ENCODE measurements at places on chromosomes 12 and 14. TPM values are rescaled to one million over a fixed set of nuclear protein-coding genes. Genes with fewer than 3 reads are reported as not detected.
A peak's percentile ranks its signal among the peaks of the same experiment; 100 is the strongest.

Gene KERA
- total RNA-seq, result not detected

DNA sequence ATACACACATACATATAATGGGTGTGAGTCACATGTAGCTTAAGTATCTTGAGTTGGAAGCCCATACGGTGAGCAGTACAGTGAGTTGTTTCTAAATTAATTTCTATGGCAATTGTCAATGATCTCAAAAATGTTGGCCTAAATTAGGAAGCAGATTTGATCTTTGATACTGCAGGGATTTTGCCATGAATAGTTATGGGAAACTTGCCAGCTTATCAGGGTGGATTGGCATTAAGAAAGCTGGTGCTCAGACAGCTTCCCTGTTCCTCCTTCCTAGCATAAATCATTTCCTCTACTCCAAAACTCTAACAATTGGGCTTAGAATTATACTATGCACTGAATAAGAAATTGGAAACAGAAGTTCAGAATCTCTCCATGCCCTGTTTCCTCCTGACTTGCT, 150.9 kb upstream of the FRMD6 start:
- no peak for DNase-seq

Gene YARS2
- total RNA-seq, result 15.7 TPM

Gene TMPRSS12
- not detected for total RNA-seq

GRCh38 chr12:92502417-92503028, 200.3 kb upstream of the PLEKHG7 start:
- peak; percentile 31 for DNase-seq

Gene MYF6
- not detected for total RNA-seq

DNA sequence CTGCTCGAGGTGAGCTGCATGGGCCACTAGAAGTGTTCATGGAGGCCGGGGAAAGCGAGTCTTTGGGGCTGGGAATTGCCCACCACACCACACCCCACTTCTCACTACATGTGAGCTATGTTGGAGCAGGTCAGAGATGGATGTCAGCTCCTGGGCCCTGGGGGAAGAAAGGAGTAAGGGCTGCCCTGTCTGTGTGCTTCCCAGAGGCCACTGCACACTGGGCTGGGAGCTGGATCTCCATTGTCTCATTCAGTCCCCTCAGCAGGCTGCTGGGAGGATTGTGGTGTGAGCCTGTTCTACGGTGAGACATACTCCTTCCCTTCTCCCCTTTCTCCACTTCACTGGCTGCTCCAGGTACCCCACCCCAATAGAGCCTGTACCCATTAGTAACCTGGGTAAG, 10.5 kb downstream of the FIGNL2 start:
- DNase-seq, result no peak

Gene TAS2R19
- total RNA-seq, result 1.7 TPM

DNA sequence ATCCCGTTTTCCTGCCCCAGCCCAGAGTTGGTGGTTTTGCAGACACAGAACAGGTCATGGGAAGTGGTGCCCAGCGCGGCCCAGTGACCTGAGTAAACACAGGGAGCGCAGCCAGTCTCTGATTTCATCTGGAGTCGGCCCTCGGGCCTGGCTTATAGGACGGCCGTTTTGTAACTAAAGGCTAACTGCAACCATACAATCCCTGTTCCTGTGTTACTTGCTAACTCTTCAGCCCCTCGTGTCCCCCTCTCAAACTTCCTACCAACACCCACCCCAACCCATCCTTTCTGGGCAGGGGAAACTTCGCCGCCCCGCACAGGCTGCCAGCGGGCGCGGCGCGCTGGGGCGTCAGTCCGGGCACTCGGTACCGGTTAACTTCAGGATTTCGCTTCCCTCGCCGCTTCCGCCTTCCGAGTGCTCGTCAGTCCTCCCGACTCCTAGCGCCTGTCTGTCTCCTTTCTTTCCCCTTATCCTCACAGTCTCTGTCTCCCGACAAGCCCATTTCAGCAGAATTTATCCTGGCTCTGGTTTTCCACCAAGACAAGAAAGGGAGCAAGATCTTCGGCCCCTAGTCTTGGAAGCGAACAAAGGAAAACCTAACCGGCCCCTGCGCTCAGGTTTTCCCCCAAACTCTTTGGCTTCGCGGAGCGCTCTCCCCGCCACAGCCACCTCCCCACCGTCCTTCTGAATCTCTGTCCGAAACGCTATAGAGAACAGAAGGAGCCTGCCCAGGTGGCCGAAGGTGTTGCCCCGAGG, 2.0 kb downstream of the SIX1 start:
- peak; percentile 81 for DNase-seq

Gene CLEC4A
- 5.1 TPM for total RNA-seq

Gene ACIN1
- 189 TPM for total RNA-seq

Gene DUSP6
- 179 TPM for total RNA-seq

All from upper lobe of left lung (tissue), 6 donors.